ENCODE measurements at places on chromosomes 3 and 15.

DNA sequence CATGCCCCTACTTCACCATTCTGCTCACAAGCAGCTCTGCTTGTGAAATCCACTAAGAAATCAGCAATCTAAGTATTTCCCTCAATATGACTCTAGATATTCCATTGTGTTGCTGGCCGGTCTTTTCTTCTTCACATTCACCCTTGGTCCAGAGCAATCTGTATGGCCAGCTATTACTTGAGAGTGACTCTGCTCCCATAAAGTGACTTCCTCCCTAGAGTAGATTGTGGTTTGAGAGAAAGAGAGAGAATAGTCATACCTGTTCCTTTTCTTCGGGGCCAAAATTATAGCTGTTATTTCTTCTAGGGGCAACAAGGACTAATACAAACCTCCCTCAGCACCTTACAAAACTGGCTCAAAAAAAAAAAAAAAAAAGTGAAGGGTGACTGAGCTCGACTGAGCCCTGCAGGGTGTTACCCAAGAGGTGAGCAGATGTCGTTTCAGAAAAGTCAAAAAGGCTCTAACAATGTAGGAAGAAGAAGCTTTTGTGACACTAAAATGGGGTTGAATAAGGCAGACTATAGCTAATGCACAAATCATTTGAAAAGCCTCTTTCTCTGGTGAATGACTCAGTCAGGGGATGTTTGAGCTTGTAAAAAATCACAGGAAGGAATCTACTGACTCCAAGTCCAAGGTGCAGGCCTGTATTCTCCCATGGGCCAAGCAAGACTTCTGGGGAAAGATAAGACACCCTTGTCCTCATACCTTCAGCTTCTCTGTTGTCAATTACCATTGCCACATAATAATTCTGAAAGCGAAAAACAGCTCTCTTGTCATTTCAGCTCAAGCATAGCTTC lies 161.0 kb upstream of the SLC24A5 start:
- DNase-seq, result no peak

GRCh38 chr15:89130201-89130600 lies 41.9 kb downstream of the ABHD2 start:
- DNase-seq, result no peak

GRCh38 chr3:47228088-47228487 lies 54.5 kb downstream of the KIF9 start:
- no peak for DNase-seq

DNA sequence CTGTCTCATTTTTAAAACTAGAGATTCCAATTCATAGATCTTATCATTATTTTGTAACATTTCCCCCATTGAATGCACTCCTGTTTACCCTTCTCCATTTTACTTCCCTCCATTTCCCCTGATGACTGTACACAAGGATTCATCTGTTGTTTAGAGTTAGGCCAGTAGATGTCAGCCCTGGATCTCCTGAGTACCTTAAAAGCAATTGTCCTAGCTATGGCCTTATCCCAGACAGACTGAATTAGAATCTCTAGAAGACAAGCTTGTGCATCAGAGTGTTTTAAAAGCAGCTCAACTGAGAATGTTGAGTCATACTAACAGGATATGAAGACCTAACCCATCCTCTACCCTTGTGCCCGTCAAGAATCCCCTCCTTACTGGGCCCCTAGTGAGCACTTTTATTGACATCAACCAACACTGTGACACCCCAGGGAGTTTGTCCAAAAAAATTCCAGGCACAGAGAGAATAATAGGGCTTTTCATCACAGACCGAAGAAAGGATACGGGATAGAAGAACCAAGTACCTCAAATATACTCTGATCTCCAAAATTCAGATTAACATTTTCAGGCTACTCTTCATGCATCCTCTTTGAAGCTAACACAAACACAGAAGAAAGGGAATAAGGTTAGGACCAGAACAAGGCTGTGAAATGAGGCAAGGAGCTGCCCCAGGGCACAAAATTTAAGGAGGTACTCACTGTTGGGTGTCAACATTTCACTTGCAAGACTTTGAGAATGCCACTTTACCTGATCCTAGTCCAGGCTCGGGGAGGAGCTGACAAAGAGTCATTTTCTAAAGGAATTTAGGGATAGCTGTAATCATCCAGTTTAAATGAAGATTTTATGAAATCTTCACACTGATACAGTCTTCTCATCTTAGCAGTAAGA lies 17.1 kb downstream of the ZBED2 start:
- DNase-seq, result no peak

- DNase-seq, result no peak
Measured at GRCh38 chr15:22960556-22960955, 19.6 kb downstream of the CYFIP1 start.

Data from nephron progenitor cell (in vitro differentiated cells).